CD8-positive, alpha-beta memory T cell (primary cell): ENCODE measurements at places on chromosomes 12 and 14. TPM values are rescaled to one million over a fixed set of nuclear protein-coding genes. Genes with fewer than 3 reads are reported as not detected.

THTPA gene
- polyA plus RNA-seq: 10.7 TPM

FBLN5 gene
- polyA plus RNA-seq: 12.1 TPM

CFAP73 gene
- not detected for polyA plus RNA-seq

PPP1R1A gene
- polyA plus RNA-seq: not detected

PARP2 gene
- 13.6 TPM for polyA plus RNA-seq

OAS3 gene
- 22.0 TPM for polyA plus RNA-seq

GRCh38 chr14:21048638-21049037 lies 6.5 kb downstream of the RNASE7 start:
- H3K27me3 ChIP-seq: no peaks in the 10 kb centered on the region
- no peak overlapping the region for H3K27ac ChIP-seq
- H3K36me3 ChIP-seq: no peaks in the 10 kb centered on the region
- DNase-seq: no peak

- H3K36me3 ChIP-seq: no peaks in the 10 kb centered on the region
- DNase-seq: no peak
- no peaks in the 10 kb centered on the region for H3K27me3 ChIP-seq
- H3K27ac ChIP-seq: no peak overlapping the region
- H3K4me1 ChIP-seq: peaks cover 20% of the 10 kb centered on the region
- no peak overlapping the region for H3K4me3 ChIP-seq
Measured at GRCh38 chr12:6374786-6375160, 590 bp downstream of the SCNN1A start.

GRCh38 chr14:103518422-103519042 lies 4.1 kb downstream of the CKB start:
- peak; percentile 52 for DNase-seq
- no peaks in the 10 kb centered on the region for H3K27me3 ChIP-seq
- no peaks in the 10 kb centered on the region for H3K36me3 ChIP-seq
- no peak overlapping the region for H3K4me3 ChIP-seq
- H3K4me1 ChIP-seq: peaks cover 13% of the 10 kb centered on the region

DNA sequence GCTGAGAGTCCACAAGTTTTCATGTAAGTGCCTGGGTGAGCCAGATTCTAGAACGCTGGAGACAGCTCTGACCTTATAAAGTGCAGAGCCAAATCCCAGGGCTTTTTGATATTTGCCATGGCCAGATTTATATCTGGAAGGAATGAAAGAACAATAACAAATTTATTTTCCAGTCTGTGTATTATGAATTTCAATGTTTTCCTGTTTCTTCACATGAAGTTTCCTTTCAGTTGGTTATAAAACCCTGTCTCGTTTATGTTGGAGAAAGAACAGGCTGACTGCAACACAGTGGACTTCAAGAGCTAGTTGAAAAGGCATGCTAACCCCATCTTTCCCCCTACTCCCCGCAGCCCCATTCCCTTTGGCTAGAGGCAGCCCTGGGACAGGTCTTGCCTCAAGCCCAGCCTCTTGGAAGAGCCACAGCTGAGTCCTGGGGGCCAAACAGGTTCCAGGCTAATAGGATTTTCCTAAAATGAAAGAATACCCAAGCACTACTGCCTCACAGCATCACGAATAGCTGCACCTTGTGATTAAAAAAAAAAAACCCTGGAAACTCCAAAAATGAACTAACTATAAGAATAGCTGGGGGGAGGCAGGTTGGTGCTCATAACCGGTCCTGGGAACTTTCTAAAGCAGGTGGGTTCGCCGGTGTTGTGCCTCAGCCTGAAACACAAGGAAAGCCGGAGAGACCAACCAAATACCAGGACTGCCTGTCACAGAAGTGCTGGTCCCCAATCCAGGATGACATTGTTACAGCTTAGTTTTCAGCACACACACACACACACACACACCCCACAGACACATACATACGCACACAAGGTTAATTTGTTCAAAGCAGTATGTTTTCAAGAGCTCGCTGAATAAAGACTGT lies 1.5 kb downstream of the FBLN5 start:
- no peaks in the 10 kb centered on the region for H3K36me3 ChIP-seq
- no peak for DNase-seq
- no peak overlapping the region for H3K4me3 ChIP-seq
- H3K4me1 ChIP-seq: peaks cover 14% of the 10 kb centered on the region

GRCh38 chr12:55849616-55850343 lies 7.0 kb upstream of the MMP19 start:
- DNase-seq: no peak
- H3K4me3 ChIP-seq: no peak overlapping the region
- H3K27me3 ChIP-seq: no peaks in the 10 kb centered on the region
- H3K27ac ChIP-seq: no peak overlapping the region
- no peaks in the 10 kb centered on the region for H3K36me3 ChIP-seq

DNA sequence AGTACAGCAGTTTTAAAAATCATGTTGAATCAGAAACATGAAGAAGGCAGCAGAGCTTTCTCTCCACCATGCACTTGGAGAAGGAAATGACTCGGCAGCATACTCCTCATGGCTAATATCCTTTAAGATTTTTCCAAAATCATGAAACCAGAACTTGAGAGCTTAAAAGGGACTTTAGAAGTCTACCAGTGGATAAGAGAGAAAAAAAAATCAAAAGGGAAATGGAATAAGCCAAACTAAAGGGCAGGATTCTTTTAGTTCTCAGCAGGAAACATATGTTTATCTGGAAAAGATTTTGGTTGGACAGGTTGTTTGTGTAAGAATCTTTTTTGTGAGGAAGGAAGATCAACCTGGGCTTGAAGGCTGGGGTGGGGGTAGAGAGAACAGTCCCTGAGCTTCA lies 111.8 kb downstream of the PRKCH start:
- H3K4me3 ChIP-seq: no peak overlapping the region
- H3K27me3 ChIP-seq: no peaks in the 10 kb centered on the region
- H3K36me3 ChIP-seq: peaks cover 6% of the 10 kb centered on the region
- peaks cover 91% of the 10 kb centered on the region for H3K4me1 ChIP-seq
- DNase-seq: no peak

DNA sequence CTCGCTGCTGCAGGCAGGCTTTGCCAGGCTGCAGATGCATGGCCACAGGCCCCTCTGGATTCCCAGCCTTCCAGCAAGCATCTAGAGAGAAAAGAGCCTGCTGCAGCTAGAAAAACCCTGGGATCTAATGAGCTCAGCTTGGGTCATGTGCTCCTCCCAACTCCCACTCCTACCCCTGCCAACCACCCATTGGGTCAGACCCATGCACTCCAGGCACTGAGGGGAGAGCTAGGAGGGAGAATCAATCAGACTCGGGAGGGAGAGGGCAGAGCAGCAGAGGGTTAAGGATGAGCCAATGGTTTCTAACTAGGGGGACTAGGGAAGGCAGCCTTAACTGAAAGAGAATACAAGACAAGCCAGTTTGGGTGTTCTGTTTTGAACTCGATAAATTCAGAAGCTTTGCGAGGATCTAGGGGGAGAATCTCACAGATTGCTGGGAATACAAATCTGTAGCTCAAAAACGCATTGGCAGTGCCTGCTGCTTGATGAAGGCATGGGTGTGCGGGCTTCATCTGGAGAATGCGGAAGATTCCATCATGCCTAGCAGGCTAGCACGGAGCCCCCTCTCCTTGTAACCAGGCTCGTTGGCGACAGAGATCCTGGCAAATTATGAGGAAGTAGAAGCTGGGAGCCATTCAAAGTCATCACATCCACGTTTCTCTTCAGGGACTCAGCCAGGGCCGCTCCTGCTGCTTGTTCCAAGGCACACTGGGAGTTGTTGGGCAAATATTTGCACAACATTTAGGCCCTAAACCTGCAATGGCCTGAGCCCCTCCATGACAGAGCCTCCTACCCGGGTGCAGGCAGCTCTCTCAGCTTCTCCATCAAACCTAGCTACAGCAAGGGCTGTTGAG lies 56.4 kb downstream of the VCPKMT start:
- H3K27me3 ChIP-seq: no peaks in the 10 kb centered on the region
- H3K36me3 ChIP-seq: no peaks in the 10 kb centered on the region
- no peak for DNase-seq

DNA sequence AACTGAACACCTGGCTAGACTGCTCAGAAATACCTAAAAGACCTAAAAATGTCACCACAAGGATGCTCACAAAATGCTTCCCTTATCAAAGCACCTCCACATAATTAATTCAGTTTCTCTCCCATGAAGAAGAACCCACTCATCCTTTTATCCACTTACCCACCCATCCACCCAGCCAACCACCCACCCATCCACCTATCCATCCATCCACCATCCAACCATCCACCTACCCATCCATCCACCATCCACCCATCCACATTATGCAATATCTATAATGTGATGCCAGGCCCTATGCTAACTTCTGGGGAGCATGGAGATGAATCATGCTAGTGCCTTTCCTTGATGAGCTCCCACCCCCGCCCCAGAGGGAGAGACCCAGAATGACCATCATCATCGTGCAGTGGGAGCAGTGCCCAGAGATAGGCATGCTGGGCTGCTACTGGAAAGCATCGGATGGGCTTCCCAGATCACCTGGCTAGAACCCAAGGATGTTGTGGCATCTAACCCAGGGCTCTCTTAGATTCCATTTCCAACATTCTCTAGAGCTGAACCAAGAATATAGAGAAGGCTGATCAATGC lies 166.6 kb downstream of the TTC7B start:
- H3K4me1 ChIP-seq: no peaks in the 10 kb centered on the region
- no peak for DNase-seq
- H3K4me3 ChIP-seq: no peak overlapping the region
- no peak overlapping the region for H3K27ac ChIP-seq
- no peaks in the 10 kb centered on the region for H3K36me3 ChIP-seq

- no peaks in the 10 kb centered on the region for H3K27me3 ChIP-seq
- H3K36me3 ChIP-seq: no peaks in the 10 kb centered on the region
- no peaks in the 10 kb centered on the region for H3K4me1 ChIP-seq
Measured at GRCh38 chr12:16473610-16474326, 126.3 kb downstream of the MGST1 start.

DNA sequence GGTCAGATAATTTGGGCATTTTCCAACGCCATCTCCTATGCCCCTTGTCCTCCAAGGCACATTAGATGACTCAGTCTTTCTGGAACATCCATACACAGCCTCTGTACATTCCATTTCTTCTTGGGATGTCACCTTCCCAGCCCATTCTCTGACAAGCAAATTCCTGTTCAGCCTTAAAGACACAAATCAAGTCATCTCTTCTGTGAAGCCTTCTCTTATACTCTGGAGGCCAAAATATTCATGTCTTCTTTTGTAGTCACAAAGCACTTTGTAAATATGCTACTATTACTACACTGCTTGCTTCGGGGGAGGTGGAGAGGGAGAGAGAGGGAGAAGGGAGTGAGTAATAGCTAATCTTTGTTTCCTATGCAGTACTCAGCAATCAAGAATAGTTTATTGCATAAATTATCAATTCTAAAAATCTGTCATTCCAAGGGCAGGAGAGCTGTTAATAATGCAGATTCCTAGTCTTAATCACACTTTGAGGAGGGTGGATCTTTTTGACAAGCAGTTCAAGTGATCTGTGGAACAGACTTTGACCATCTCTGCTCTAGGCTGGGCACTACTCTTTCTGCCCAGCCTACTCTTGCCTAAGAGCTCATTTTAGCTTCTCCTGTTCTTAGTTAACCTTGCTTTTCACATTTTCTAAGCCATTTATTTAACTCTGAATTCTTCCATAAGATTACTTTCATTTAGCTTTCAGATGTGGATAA lies 27.9 kb downstream of the KCNMB4 start:
- no peaks in the 10 kb centered on the region for H3K36me3 ChIP-seq
- H3K27me3 ChIP-seq: no peaks in the 10 kb centered on the region
- H3K4me3 ChIP-seq: no peak overlapping the region
- no peak overlapping the region for H3K27ac ChIP-seq

- no peak overlapping the region for H3K4me3 ChIP-seq
- no peaks in the 10 kb centered on the region for H3K27me3 ChIP-seq
- no peaks in the 10 kb centered on the region for H3K36me3 ChIP-seq
- H3K27ac ChIP-seq: no peak overlapping the region
- no peaks in the 10 kb centered on the region for H3K4me1 ChIP-seq
Measured at GRCh38 chr14:32434880-32435279, 105.8 kb downstream of the AKAP6 start.

GRCh38 chr14:67417633-67418032 lies 5.7 kb upstream of the PLEK2 start:
- H3K4me3 ChIP-seq: no peak overlapping the region
- no peak overlapping the region for H3K27ac ChIP-seq
- no peaks in the 10 kb centered on the region for H3K36me3 ChIP-seq
- no peaks in the 10 kb centered on the region for H3K27me3 ChIP-seq

DNA sequence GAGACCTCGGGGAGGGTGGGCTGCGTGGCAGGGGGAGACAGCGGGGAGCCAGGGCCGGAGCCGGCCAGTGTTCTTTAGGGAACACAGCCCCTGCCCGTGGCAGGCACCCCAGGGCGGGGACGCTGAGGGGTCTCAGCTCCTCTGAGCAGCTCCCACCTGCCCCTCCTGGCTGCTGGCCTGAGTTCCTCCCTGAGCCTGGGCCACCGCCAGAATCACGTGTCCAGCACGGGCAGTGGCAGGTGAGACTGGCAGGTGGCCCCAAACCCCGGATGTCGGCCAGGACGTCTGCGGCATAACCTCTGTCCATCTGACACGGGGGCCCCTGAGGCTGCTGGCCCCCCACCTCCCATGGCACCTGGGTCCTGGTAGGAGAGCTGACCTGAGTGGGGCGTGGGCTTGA lies 25.1 kb downstream of the NOC4L start:
- H3K4me3 ChIP-seq: no peak overlapping the region
- H3K27ac ChIP-seq: no peak overlapping the region
- no peak for DNase-seq
- no peaks in the 10 kb centered on the region for H3K36me3 ChIP-seq
- no peaks in the 10 kb centered on the region for H3K27me3 ChIP-seq
- H3K4me1 ChIP-seq: peaks cover 17% of the 10 kb centered on the region

DNA sequence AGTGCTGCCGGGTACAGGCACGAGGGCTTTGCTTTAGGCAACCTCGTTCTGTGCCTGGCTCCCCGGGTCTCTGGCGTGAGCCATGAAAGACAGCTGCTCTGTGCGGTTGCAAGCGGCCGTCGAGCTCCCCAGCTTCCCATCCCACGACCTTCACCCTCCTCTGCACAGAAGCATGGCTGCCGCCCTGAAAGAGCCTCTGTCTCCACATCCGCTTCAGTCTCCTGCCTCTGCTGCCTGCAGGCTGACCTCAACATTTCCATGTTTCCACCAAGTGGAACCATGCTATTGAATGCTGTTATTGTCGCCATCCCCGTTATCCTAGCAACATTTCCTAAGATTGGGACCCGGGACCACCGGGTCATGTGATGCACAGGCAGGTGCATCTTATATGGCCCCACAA lies 57.1 kb downstream of the KDM2B start:
- H3K4me3 ChIP-seq: no peak overlapping the region
- no peaks in the 10 kb centered on the region for H3K4me1 ChIP-seq
- no peaks in the 10 kb centered on the region for H3K27me3 ChIP-seq
- no peak for DNase-seq
- H3K27ac ChIP-seq: no peak overlapping the region

- no peaks in the 10 kb centered on the region for H3K4me1 ChIP-seq
- H3K4me3 ChIP-seq: no peak overlapping the region
- DNase-seq: no peak
- H3K27me3 ChIP-seq: no peaks in the 10 kb centered on the region
- H3K27ac ChIP-seq: no peak overlapping the region
Measured at GRCh38 chr12:73585136-73585535, 952.5 kb upstream of the ATXN7L3B start.

- peaks cover 37% of the 10 kb centered on the region for H3K4me1 ChIP-seq
- peak; percentile 54 for DNase-seq
- H3K27me3 ChIP-seq: no peaks in the 10 kb centered on the region
- H3K4me3 ChIP-seq: peak overlapping the region; percentile 88
Measured at GRCh38 chr14:90381999-90382451, 14.8 kb upstream of the CALM1 start.
